ENCODE measurements at places on chromosomes 7 and 10.

DNA sequence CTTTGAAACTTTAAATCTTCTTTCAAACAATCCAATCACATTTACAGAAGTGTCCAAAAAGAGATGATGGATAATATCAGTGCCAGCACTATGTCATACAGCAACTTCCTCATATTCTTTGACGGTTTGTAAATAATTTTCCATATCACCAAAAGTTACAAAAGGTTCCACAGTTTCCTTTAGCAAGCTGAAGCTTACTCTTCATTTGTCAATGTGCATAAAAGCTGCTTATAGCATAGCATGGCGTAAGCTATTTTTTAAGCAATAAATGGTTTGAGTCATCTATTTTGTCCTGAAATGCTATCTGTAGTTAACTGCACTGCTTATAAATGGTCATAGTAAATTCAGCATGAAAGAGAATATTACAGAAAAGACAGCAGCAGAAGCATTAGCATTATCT lies 95.1 kb downstream of the ETV1 start:
- DNase-seq: no peak

DNA sequence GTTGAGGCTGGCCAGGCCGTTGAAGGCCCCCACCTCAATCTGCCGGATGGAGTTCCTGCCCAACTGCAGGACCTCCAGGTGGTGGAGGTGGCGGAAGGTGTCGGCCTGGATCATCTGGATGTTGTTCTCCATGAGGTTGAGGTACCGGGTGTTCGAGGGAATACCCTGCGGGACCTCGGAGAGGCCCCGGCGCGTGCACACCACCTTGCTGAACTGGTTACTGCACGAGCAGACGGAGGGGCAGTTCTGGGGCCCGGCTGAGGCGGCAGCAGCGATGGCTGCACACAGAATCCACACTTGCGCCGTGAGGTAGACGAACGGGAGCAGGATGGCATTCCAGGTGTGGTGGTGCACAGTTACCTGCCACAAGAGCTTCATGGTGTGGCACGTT lies 979 bp downstream of the LRRC4 start:
- no peak for DNase-seq

- no peak for DNase-seq
Measured at GRCh38 chr10:30748152-30748973, 118.8 kb upstream of the LYZL2 start.

DNA sequence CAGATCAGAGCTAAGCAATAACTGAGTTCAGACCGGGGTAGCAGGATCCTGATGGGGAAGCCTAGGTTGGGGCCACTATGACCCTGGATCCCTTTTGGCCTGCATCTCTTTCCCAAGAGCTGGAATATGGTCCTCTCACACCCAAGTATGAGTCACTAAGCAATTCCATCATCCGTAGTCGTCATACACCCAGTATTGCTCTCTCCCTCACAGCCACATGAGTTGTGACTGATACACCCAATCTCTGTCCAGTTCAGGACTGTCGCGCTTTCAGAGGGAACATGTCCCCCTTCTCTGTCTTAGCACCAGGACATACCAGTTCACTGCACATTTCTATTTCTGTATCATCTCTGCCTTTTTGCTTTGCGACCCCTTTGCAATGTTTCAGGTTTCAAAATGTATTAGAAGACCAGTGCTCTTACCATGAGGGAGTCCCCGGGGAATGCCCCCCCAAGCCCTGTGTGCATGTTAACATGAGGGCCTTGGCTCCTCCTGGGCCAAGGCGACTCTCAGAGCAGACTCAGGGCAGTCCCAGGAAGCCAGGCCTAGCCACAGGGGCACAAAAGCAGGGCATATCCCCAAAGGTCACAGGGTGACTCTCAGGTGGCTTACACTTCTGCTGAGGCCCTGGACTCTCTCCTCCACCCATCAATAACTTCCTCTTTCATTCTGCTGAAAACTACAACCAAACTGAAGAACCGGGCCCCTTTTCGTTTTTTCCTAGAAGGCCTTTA lies 75.3 kb upstream of the SAMD8 start:
- DNase-seq: no peak

DNA sequence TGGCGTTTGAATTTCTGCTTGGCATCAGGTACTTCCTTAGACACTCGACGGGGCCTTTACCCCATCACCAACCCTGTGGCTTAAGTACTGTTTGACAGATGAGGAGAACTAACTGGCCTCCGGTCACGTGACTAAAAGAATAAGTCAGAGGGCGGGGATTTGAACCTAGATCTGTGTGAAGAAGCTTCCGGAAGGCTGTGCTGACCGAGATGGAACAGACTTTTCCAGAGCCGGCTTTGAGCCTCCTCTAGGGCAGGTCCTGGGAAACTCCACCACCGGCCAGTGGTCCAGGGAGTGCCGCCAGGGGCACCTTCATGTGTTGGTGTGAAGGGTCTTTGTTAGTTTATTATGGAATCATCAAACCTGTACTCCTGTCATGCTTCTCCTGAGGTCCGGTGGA lies 26.9 kb downstream of the CAMK1D start:
- no peak for DNase-seq

DNA sequence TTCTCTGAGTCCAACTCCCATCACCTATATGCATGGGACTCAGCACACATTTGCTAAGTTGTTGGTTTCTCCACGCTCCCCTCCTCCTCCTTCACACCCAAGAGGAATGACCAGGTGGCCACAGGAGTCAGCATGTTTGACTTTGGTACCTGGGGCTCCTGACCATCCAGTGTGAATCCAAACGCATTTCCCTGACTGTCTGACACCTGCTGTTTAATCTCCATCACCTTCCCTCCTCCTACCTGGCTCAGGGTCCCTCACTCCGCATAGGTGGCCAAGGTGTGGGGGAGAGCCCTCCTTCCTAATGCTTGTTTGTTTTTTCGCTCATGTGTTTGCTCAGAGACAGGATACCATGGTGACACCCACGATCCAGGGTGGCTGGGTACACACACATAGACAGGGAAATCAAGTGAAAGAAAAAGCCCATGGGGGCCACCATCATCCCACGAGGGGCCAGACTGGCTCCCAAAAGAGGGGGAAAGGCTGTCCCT lies 194.9 kb downstream of the KCNMA1 start:
- peak; percentile 66 for DNase-seq

DNA sequence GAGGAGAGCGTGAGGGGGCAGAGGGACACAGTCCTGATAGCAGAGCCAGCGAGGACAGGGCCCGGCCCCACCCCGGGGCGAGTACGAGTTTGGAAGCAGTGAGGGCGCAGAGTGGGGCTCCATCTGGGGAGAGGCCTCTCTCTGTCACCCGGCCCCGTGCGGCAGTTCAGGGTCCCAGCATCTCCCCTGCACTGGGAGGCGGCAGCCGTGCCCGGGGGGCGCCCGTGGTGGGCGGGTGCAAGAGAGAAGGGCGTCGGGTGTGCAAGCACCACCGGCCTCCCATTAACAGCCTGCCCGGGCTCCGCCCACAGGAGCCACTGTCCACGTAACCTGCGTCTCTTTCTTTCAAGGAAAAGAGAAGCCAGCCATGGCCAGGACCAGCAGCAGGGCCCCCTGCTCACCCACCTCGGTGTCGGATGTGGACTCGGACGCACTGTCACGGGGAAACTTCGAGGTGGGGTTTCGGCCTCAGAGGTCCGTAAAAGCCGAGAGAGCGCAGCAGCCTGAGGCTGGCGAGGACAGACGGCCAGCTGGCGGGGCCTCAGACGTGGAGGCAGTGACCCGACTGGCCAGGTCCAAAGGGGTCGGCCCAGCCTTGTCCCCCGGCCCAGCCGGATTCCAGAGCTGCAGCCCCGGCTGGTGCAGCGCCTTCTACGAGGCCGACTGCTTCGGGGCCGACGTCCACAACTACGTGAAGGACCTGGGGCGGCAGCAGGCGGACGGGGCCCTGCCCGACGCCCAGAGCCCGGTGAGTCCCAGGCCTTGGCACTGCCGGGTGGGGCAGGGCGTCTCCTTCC lies 28.7 kb upstream of the UTF1 start:
- DNase-seq: no peak

GRCh38 chr10:48233559-48234005 lies 40.9 kb downstream of the FRMPD2 start:
- DNase-seq: no peak

GRCh38 chr7:36625247-36625646 lies 99.0 kb downstream of the AOAH start:
- no peak for DNase-seq

- no peak for DNase-seq
Measured at GRCh38 chr7:49703337-49703736, 70.1 kb upstream of the VWC2 start.

DNA sequence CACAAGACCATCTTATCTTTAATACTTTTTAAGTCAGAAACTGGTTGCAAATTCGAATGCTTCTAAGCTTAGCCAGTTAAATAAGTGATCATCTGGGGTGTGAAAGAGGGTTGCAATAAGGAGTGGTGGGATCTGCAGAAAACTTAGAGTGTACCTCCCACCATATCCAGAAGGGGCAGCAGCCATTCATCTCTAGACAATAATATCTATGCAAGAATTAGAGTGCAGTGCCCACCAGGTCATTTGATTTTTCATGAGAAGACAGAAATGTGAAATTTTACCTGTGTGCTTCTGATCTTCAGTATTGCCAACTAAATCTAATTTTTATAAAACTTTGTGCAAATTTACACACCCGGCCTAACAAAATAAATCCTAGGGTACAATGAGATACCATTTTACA lies 127.2 kb upstream of the SP4 start:
- DNase-seq: no peak

DNA sequence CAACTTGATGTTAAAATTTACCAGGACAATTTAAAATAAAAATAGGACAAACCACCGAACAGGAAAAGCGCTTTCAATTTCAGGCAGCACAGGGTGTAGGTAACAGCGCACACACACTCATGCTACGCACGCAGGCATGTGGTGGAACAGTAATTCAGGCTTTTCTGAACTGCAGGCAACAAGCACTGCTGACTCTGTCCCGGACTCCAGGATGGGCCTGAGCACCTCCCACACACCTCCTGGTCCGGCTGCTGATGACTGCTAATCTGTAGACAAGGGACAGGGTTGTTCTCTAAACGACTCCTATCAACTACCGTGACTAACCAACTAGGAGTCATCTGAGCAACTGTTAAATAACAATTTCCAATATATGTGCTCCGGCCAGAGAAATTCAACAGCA lies 192.6 kb upstream of the FRMD4A start:
- DNase-seq: no peak

- DNase-seq: no peak
Measured at GRCh38 chr7:57423768-57424167, 26.2 kb upstream of the ZNF716 start.

DNA sequence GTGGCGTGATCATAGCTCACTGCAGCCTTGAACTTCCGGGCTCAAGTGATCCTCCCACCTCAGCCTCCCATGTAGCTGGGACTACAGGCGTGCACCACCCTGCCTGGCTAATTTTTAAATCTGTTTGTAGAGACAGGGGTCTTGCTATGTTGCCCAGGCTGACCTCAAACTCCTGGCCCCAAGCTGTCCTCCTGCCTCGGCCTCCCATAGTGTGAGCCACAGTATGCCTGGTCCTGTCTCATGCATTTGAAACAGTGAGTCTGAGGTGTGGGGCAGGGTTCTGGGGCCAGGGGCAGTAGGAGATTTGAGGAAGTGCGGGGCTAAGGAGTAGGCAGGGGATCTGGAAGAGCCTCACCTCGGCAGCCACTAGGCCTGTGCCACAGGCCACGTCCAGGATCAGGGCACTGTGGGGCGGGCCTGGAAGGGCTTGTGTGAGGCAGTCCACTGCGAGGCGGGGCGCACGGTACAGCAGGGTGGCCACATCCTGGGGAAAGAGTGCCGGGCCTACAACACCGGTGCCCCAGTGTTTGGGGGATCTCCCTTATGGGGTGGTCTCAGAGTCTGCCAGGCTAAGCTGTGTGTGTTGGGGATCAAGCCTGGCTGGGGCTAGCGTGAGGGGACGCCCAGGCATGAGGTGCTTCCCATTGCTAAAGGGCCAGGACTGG lies 1.5 kb downstream of the METTL27 start:
- DNase-seq: no peak

DNA sequence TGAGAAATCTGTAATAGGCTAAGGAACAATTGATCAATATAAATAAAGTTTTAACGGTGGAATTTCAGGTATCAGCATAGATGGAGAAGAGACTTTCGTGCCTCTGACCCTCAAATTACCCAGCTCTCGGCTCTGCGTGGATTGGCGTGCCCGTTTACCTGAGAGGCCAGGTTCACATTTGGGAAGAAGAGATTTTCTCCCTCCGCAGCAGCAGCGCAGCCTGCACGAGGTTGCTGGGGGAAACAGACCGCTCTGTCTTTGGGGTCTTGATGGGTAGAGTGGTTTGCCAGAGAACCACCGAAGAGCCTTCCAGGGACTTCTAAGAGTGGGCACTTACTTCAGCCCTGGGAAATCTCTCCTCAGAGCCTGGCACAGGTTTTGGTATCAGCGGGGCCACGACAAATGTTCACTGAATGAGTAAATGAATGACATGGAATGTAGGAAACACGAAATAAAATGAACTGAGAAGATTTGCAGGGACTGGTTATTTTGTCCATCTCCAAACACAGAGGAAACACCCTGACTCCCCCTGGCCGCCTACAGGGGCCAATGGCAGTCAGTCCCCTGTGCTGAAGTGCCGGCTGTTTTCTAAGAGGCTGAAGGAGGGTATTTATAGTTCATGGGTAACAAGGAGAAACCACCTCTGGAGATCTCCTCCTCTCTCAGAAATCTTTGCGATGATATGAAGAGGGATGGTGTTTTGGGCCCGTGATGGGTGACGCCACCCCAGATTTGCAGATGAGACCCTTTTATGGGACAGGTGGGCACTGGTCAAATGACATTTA lies 338.5 kb downstream of the ADARB2 start:
- DNase-seq: no peak

DNA sequence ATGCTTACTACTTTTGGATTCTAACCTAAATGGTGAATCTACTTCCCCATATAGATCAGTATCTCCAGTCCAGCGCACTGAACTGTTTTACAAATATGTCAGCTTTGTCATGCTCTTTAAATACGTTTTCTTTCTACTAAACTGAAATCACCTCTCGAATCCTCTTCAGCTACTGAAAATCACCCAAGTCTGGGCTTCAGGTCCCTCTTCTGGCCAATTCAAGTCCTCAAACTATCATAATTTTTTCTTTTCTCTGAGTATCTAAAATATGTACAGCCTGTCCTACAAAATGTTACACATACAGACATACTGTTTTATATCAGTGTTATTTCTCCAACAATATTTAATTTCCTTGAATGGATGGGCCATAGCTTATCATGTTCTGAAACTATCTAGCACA lies 84.2 kb downstream of the CACNA2D1 start:
- no peak for DNase-seq

DNA sequence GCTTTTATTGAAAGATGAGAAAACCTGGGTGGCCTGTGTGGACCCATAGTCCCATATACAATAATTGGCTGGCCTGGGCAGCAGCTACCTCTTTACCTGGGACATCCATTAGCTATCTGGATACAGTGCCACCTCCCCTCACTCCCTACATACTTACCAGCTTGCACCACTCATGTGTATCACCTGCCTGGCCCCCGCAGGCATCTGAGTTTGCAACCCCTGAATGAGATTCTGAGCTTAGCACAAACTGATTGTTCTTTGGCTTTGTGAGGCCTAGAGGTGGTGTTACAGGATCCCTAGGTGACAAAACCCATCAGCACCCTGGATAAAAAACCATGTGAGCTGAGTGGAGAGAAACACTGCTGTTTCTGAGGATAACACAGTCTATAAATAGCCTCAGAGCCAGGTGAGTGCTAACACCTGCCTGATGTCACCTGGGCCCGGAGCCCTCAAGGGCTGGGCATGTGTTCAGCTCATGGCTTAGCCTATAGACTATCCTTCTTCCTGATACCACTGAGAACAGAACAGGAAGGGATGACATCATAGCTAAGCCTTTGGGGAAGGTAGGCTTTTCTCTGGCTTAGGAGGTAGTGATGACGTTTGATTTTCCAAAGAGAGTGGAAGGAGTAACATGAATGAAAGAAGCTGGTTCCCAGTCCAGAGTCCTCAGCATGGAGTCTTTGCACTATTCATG lies 2.6 kb upstream of the PPIF start:
- peak; percentile 91 for DNase-seq

- no peak for DNase-seq
Measured at GRCh38 chr10:67306588-67307205, 380.9 kb downstream of the LRRTM3 start.

All from NCI-H510A (cell line).